ENCODE measurements at places on chromosomes 7 and 10. TPM values are rescaled to one million over a fixed set of nuclear protein-coding genes. Genes with fewer than 3 reads are reported as not detected.

DNA sequence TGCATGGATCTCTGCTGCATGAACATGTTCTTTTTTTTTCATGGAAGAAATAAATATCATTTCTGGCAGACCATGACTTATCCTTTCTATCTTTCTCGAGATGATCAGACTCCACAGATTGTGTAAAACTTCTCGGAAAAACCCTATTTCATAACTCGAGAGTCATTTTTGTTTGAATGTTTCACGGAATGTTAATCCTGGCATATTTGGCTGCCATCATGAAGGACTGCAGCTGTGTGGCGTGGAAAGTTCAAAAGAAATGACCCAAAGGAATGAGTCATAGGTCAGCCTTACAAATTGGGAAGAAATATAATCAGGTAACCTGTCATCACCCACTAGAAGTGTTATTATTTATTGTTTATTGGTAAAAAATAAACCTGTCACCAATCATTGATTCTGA, 566.8 kb downstream of the SDK1 start:
- DNase-seq: no peak

- no peak for DNase-seq
Measured at GRCh38 chr7:26097837-26098668, 53.9 kb upstream of the NFE2L3 start.

- no peak for DNase-seq
Measured at GRCh38 chr7:14793151-14793550, 109.4 kb downstream of the DGKB start.

GRCh38 chr7:75962607-75963380, 31.6 kb downstream of the TMEM120A start:
- no peak for DNase-seq

GRCh38 chr10:33993917-33994316, 659.5 kb upstream of the NRP1 start:
- no peak for DNase-seq

DNA sequence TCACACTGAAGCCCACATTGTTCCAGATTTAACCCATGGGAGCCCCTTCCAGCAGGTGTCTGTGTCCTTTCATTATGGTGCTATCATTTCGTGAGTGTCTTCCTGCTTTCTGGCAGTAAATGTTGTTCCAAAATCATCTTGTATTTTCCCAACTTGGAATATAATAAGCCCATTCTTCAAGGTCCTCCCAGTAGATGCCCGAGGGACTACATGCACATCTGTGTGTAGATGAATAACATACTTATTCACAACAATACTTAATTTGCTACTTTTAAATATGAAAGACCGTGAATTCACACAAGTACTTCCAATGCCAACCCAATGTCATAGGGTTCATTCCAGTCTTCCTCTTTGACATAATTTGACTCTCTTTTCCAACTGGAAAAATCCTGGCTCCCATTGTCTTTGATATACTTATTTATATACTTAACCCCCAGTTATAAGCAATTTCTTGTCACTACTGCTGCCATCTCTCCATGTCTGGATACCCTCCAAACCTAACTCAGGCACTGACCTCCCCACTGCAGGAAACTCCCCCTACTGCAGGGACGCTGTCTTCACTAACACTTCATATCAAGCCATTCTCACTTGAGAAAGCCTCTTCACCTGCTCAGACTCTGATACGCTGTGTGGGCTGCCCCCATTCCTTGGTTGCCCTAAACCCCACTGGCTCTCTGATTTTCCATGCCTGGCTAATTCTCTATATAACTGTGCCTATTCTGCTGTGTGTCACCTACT, 1119.2 kb downstream of the CNTNAP2 start:
- DNase-seq: no peak

- no peak for DNase-seq
Measured at GRCh38 chr7:26777385-26777784, 87.0 kb downstream of the SKAP2 start.

- DNase-seq: no peak
Measured at GRCh38 chr7:1888425-1888824, 218.3 kb downstream of the ELFN1 start.

- DNase-seq: no peak
Measured at GRCh38 chr10:92619368-92619767, 26.4 kb downstream of the KIF11 start.

- no peak for DNase-seq
Measured at GRCh38 chr10:34145715-34146114, 669.4 kb downstream of the PARD3 start.

GRCh38 chr10:26938578-26938977, 77.8 kb upstream of the ABI1 start:
- no peak for DNase-seq

GRCh38 chr7:99621271-99621670, 4.5 kb downstream of the ZSCAN25 start:
- no peak for DNase-seq

- DNase-seq: no peak
Measured at GRCh38 chr7:2173189-2173827, 59.4 kb downstream of the MAD1L1 start.

DNA sequence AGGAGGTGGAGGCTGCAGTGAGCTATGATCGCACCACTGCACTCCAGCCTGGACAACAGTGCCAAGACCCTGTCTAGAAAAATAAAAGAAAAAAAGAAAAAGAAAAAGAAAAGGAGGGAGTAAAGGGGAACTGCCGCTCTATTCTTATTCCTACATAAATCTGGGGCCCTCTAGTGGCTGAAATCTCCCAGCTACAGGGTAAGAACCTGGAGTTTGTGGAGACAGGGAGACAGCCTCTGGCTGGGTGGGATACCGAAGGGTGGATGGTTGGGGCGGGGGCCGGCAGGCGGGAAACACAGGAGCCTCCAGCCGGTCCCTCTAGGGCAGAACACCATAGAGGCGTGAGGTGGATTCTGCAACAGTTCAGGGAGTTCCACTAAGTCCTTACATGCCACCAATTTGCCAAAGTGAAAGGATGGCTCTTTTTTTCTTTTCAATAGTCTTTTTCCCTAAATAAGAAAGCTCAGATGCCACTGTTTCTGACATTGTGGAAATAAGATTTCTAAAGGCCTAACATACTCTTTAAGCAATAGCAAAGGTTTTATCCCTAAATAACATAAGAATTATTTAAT, 117.3 kb downstream of the SVIL start:
- DNase-seq: peak; percentile 4

DNA sequence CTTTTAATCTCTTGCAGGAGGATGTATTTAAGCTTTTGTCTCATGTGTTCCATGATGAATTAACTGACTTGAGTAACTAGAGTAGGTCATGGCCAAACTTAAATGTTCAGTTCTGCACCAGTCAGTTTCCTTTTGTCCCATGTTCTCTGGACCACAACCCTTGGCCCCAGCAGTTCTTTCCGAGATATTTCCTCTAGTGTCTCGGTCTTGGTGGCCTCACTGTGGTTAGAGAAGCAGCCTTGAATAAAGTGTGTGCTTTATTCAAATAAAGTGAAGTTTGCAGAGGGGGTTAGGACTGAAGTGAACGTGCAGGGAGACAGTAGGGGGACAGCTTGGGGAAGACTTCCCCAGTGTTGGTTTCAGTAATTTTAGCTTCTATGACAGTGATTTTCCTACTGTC, 9.3 kb downstream of the ZNF212 start:
- DNase-seq: no peak

- DNase-seq: no peak
Measured at GRCh38 chr10:100791369-100792058, 46.1 kb downstream of the PAX2 start.

GRCh38 chr7:92835851-92836488, 403 bp downstream of the CDK6 start:
- peak; percentile 21 for DNase-seq

DNA sequence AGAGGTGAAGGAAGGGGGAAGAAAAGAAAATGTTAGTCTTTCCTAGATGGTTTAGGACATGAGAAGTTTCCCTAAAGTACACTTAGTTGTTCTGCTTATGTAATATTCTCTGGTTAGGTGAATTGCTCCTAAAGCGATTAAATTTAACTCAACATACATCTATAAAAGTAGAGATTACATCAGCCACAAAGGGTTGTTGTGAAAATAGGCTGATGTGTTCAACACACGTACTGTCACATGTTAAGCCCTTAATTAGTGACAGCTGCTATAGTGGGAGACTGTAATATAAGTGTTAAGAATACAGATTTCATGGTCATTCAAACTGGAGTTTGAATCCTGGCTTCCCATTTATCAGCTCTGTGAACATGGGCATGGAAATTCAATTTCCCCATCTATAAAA, 12.8 kb downstream of the HECTD2 start:
- DNase-seq: no peak

- DNase-seq: no peak
Measured at GRCh38 chr10:80206277-80206655, 929 bp upstream of the ANXA11 start.

GRCh38 chr10:113641702-113642101, 22.1 kb downstream of the NRAP start:
- no peak for DNase-seq

- no peak for DNase-seq
Measured at GRCh38 chr10:65083222-65083621, 1562.0 kb downstream of the REEP3 start.

- no peak for DNase-seq
Measured at GRCh38 chr10:33286157-33286934, 48.1 kb downstream of the NRP1 start.

DNA sequence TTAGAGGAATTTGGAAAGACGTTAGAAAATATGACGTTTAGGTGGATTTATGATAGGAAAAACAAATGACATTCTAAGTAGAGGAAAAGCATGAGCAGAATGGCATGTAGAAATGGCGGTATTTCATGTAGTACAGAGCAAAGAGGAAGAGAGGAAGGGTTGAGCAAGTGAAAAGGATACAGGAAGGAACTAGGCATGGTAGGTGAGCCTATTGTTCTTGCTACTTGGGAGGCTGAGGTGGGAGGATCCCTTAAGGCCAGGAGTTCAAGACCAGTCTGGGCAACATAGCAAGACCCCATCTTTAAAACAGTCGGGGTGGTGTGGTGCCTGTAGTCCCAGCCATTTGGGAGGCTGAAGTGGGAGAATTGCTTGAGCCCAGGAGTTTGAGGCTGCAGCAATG, 1.2 kb downstream of the GTPBP10 start:
- no peak for DNase-seq

DNA sequence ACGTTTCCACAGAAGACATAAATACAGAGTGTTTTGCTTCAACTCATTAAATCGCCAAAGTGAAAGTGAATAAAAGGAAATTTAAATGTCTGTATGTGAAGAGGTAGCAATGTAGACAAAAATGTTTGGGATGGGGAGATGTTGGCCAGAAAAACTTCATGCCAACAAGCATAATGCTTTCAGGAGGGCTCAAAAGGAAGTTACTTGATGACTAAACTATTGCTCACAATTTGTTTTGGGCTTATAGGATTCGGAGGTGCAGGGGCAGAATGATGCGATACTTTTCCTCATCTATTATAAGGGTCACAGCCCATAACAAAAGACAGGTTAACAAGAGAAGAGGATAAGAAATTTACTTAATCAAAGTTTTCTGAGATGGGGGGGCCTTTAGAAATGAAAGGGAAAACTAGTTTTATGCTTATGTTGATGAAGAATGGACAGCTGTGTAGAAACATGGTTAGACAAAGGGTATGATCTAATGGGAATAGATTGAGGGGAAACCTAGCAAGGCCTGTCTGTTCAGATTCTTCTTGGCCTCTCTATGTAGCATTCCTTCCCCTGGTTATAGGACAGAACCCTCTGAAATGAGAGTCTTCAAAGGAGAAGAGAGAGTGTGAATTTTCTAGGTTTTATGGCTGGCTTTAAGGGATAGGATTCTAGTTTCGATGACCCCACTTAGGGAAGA, 898.6 kb downstream of the LRMDA start:
- DNase-seq: peak; percentile 52

- no peak for DNase-seq
Measured at GRCh38 chr7:27971171-27971812, 209.3 kb downstream of the JAZF1 start.

GRCh38 chr10:122875843-122876466, 3.4 kb downstream of the FAM24B start:
- DNase-seq: no peak

DNA sequence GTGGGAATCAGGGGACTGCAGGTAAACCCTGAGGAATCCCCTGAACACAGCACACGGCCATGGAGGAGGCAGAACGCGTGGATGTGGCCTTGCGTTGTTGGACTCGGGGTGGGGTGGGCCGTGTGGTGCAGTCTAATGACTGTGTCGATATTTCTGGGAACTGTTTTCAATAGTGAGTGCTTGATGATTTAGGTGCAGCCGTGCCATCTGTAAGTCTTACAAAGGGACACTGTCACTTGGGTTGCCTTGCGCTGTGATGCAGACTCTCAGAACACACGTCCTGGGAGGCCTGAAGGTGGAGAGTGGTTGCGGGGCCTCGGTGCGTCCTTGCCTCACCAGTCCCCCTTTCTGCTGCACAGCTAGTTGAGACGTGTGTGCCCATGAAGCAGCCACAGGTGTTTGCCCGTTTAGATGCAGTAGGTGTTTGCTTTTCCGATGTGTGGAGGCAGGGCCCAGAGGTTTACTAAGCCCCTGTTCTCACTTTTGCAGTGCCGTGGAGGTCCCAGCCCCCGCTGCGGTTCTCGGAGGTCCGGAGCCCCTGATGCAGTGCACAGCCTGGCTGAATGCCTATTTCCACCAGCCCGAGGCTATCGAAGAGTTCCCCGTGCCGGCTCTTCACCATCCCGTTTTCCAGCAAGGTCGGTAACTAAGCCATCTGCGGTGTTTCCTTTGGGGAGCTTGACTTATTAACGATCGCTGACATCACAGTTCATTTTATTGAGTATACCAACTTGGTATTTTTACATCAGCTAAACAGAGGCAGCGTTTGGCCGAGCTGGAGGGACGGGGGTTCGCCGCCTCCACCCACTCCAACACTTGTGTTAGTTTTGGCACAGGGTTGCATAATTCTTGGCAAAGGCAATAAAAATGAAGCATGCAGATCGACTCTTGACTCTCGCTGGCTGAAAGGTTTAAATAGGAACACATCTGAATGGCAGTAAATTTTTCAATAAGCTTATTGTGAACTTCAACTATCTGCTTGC, 240.7 kb downstream of the MGMT start:
- no peak for DNase-seq

DNA sequence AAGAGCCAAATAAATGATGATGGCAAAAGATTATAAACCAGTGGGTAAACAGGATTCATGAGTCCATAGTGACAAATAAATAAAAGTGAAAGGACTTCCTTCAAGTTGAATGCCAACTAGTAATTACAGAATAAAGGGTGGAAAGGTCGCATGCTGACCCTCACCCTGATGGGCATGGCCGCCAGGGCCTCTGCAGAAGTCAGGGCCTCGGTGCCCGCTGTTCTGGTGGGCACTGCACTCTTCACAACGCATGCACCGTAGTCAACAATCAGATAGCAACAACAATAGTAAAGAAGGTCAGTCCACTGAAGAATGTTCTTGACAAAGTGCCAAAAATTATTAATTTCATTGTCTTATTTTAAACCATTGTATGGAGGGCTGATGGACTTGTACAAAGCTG, 123.2 kb upstream of the LANCL2 start:
- DNase-seq: no peak

INA gene
- total RNA-seq: not detected

TMEM225B gene
- not detected for total RNA-seq

ACHE gene
- total RNA-seq: not detected

DTX2 gene
- total RNA-seq: 8.0 TPM

NODAL gene
- not detected for total RNA-seq

TMEM176B gene
- 0.23 TPM for total RNA-seq

TFPI2 gene
- total RNA-seq: 1.7 TPM

ADIRF gene
- 165 TPM for total RNA-seq

NRCAM gene
- 0.79 TPM for total RNA-seq

GRID2IP gene
- total RNA-seq: not detected

ADCYAP1R1 gene
- total RNA-seq: not detected

KCNIP2 gene
- not detected for total RNA-seq

CALCR gene
- not detected for total RNA-seq

COBL gene
- total RNA-seq: not detected
